NK-92 treated with Interleukin-12 subunit alpha and Interleukin-12 subunit beta, amount 100 ng/mL, for 24 hours (cell line): ENCODE measurements at places on chromosomes 3 and 15.

- no peak for DNase-seq
Observed at GRCh38 chr3:122892118-122892960, 97.5 kb downstream of the SLC49A4 start.

GRCh38 chr3:139109271-139109670, 64.6 kb upstream of the PRR23C start:
- DNase-seq: no peak

GRCh38 chr3:127573912-127574311, 16.6 kb downstream of the TPRA1 start:
- no peak for DNase-seq

GRCh38 chr15:38768970-38769369, 204.4 kb upstream of the RASGRP1 start:
- no peak for DNase-seq
